GM12891 (cell line): ENCODE measurements at places on chromosomes 4 and X.

DNA sequence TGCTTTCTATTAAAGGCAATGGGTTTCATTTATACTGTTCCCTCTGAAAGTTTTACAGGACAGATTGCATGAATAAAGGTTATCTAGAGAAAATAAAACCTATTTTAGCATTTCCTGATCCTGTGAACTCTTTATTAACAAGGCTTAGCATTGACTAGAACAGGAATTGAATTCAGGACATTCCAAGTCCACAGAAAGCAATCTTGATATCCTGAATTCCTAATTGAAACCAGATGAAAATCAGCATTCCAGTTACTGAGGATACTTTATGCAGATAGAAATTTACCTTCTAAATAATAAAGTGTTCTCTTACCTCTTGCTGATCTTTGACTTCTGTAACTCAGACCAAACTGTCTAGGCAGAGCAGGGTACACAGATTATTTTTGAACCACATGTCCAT is 151.4 kb downstream of the ZNF518B start:
- DNase-seq = no peak

DNA sequence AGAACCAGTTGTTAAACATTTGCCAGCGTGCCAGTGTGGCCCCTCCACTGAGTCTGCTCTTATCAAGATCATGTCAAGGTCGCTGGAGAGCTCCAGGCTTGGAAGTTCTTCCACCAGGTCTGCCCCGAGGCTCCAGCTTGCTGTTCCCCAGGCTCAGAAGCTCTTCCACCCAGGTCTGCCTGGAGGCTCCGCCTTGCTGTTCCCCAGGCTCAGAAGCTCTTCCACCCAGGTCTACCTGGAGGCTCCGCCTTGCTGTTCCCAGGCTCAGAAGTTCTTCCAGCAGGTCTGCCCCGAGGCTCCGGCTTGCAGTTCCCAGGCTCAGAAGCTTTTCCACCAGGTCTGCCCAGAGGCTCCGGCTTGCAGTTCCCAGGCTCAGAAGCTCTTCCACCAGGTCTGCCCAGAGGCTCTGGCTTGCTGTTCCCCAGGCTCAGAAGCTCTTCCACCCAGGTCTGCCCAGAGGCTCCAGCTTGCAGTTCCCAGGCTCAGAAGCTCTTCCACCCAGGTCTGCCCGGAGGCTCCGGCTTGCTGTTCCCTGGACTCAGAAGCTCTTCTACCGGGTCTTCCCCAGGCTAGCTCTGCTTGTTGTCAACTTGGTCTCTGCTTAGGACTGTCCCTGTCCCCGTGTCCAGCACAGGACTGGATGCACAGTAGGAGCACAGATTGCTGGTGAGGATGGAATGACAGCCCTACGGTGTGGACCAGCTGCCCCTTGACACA is 54.4 kb downstream of the HMX1 start:
- no peak for DNase-seq

GRCh38 chr4:146949559-146949958 is 3.9 kb upstream of the TTC29 start:
- no peak for DNase-seq

GRCh38 chrX:33183361-33183760 is 28.0 kb downstream of the DMD start:
- DNase-seq = no peak

DNA sequence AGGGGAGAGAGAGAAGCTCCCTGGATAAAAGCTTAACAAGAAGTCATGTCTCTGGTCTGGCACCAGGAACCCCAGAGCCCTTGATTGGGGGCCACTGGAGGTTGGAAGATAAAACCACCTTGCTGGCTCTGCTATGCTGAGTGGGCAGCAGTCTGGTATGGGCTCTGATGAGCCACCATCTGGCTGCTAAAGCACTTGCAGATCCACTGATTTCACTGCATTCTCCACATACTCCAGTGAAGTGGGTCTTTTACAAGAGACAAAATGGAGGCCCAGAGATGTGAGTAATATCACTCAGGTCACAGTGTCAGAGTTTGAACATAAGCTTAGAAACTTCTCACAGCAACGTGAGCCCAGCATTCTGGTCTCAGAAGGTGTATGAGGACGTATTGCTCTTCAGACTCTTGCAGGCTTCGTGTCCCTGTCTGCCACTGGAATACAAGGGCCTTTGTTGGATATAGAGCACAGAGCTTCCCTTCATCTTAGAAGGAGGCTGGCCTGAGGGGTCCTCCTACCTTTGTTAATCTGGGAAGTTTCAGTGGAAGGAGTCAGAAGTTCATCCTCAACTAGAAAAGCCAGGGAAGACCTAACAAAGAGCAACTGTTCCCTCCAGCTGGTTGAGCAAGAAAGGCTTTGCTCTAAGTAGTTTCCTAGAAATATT is 11.8 kb downstream of the CLDN2 start:
- no peak for DNase-seq

DNA sequence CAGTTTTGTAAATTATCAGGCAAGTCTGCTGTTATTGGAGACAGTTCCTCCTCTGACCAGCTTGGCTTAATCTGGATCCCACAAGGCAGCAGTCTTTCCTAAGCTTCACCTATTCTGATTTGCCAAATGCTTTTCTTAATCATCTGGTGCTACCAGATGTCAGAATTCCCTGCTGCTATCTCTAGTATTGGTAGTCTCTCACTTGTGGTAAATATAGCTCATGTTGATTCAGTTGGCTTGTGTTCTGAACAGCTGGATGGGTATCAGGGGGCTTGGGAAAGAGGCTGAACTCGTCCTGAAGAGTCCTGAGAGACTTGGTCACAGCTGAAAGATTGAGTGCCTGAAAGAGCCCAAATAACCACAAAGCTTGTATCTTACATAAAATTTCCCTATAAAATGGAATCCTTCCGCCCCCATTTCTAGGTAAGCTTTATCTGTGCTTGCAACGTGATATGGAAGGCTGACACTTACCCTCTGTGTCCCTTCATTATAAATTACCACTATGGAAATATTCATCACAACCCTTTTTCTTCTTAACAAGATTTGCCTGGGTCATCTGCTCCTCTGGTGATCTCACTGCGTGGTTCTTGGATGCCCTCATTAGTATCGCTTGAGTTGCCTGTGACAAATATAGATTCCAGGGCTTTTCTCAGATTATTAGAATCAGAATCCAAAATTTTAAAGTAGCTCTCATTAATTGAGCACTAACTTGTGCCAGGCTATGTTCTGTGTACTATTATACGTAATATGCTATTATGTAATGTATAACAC is 104.1 kb upstream of the GPRIN3 start:
- DNase-seq = no peak

DNA sequence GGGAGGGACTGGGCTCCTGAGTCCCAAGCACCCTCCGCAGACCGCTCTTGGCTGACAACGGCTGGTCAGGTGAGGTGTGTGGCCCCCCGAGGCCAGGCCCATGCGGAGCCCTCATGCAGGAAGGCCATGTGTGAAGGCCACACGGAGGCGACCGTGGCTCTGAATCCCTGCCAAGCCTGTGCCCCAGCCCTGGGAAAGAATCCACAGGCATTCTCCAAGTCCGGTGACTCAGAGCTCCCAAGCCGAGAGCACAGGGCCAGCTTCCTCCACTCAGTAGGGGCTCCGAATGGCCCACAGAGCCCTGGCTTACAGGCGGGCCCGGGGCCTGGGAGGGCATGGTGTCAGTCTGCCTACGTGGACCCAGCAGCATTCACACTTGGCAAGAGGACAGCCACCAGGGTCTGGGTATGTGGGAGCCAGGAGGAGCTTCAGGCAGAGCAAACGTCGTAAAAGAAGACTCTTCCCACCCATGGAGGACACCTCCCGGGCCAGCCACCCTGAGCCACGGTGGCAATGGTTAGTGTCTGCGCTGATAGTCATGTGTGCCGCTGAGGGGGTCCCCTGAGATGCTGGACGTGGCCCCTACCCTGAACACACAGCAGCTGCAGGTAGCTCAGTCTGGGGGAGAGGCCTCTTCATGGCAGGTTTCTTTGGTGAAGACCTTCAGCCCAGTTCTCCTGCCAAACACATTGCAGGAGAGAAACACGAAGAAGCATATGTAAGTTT is 105.7 kb downstream of the PSAPL1 start:
- no peak for DNase-seq

- no peak for DNase-seq
Measured at GRCh38 chr4:134072137-134072536, 129.5 kb downstream of the PABPC4L start.

DNA sequence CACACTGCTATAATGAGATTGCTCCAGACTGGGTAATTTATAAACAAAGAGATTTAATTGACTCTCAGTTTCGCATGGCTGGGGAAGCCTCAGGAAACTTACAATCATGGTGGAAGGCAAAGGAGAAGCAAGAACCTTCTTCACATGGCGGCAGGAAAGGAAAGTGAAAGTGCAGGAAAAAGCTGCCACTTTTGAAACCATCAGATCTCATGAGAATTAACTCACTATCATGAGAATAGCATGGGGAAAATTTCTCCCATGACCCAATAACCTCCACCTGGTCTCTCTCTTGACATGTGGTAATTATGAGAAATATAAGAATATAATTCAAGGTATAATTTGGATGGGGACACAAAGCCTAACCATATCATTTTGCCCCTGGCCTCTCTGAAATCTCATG is 884.2 kb downstream of the GLUD2 start:
- DNase-seq = no peak

DNA sequence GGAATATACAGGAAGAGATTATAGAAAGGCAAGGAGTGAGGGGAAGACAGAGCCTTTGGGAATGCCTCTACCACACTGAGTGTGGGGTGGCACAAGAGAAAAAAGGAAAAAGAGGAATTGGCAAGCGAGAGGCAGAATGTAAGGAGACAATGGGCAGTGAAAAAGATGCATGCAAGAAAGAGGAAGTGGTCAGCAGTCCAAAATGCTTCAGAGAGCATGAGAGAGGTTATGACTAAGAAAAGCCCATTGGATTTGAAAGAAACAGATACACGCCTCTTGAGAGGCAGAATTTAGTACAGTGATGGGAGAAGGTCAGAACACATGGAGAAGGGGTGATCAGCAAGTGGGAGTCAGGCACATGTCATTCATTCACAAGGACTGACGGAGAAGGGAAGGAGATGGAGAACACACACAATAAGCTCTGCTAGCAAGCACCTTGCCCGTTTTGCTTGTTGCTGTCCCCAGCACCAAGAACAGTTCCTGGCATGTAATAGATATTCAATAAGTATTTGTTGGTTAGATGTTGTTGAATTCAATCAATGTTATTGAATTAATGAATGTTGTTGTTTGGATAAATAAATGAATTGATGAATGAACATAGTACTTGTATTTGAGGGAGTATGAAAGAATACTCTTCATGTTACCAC is 6.3 kb downstream of the DCHS2 start:
- DNase-seq = no peak

- no peak for DNase-seq
Measured at GRCh38 chrX:133999031-133999705, 13.8 kb upstream of the GPC3 start.

DNA sequence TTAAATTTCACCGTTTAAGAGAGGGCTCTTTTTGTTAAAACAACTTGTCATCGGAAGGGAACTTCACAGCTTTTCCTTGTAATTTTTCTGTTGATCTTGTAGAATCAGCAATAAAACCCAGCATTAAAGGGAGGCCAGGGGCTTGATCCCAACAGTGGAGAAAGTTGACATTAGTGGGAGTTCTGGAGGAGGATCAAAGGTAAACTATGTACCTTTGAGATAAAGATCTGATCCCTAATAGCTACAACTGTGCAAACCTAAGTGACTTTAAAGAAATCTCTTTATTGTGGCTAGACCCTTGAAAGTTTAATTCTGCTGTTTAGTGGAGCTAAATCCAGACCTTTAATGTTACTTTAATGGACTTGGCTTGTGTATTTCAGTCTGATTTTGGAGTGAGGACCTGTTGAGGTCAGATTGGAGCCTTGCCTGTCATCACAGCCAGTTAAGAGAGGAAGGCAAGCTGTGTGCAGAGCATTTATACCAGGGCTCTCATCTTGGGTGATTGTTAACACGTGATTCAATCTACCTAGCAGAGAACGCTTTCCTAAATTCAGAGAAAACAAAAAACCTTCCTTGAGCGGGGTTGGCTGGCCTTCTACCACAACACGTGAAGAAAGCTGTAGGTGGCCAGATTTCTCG is 1.7 kb downstream of the DOCK11 start:
- DNase-seq = no peak

- no peak for DNase-seq
Measured at GRCh38 chr4:91064157-91064853, 937.1 kb downstream of the CCSER1 start.

GRCh38 chr4:8910100-8910821 is 38.6 kb upstream of the HMX1 start:
- peak; percentile 6 for DNase-seq

DNA sequence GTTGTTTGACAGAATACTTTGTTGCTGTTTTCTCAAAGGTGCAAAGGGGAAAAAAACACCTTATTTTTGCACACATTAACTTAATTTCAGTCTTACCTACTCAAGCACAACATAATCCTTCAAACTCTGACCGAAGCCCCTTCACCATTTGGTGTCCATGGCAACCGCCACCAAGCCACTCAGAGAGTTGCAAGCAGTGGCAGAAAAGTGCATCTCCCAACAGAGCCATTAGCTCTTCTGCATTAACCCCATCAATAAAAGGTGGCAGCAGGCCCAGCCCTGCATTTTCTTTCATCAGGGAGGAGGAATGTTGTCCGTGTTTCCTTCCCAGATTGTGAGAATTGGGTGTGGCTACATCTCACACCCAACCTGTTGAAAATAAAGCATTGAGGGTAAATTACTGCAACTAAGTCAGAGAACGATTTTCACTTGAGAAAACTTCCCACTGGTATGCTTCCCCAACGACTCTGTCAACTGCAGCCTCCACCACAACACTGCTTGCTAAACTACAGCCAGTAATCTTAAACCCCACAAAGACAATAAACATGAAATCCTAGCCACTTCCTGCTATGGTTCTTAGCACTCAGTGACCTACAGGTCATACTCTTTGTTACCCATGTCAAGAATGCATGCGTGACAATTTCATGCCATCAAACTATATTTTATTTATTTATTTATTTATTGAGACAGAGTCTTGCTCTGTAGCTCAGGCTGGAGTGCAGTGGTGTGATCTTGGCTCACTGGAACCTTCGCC is 154.0 kb downstream of the GRIA3 start:
- DNase-seq = no peak

- DNase-seq = no peak
Measured at GRCh38 chr4:23945451-23946017, 55.7 kb upstream of the PPARGC1A start.

- no peak for DNase-seq
Measured at GRCh38 chr4:3484057-3484973, 21.2 kb downstream of the DOK7 start.

DNA sequence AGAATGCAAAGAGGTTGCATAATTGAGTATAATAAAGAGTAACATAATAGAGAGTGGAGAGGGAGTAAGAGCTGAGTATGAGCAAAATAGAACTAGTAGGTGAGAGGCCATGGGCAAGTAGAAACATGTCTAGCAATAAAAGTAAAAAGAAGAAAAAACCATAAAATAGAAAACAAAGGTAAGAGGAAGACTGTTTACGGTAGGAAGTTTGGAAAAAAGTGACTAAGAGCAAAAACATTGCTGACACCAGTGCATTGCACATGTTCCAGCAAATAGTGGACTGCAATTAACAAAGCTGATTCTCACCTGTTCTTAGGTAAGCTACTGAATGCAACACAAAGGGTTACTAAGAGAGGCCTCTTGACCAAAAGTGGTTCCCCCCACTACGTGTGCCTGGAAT is 202.9 kb downstream of the TEX13A start:
- no peak for DNase-seq
